ENCODE measurements at places on chromosomes 2 and 18.

GRCh38 chr2:105873281-105873680, 128.6 kb downstream of the NCK2 start:
- DNase-seq, result peak; percentile 23

- DNase-seq, result no peak
Measured at GRCh38 chr2:195037045-195037444, 620.0 kb upstream of the SLC39A10 start.

DNA sequence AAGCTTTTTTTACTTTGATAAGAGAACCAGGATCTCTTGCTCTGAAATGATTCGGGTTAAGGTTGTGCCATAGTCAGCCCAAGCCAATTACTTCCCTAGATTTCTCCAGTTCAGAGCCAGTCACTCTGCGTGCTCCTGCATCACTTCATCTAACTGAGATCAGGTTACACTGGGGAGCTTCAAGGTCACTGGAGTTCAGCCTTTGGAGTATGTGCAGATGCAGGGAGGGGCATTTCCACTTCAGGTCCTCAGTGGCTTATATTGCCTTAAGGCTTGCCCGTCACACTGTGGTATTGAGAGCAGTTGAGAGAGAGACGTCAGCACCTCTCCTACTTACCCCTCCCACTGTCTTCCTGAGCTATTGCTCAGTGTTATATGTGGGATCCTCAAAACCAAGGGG, 317.8 kb downstream of the EPHA4 start:
- no peak for DNase-seq

DNA sequence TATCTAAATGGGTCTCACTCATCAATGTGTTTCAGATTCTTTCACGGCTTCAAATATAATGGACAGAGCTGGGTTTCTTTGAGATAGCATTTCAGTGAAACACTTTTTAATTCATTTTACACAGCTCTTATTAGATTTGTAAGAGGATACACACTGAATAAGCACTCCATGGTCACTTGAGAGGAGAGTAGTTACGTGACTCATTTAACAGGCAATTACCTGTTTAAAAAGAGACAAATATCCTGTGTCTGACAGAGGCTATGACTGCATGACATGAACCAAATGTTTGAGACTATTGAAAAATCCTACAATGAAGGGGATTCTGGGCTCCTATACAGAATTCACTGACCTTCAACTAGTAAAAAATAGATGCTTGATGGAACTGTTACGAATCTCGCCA, 786.9 kb downstream of the EPHA4 start:
- no peak for DNase-seq

DNA sequence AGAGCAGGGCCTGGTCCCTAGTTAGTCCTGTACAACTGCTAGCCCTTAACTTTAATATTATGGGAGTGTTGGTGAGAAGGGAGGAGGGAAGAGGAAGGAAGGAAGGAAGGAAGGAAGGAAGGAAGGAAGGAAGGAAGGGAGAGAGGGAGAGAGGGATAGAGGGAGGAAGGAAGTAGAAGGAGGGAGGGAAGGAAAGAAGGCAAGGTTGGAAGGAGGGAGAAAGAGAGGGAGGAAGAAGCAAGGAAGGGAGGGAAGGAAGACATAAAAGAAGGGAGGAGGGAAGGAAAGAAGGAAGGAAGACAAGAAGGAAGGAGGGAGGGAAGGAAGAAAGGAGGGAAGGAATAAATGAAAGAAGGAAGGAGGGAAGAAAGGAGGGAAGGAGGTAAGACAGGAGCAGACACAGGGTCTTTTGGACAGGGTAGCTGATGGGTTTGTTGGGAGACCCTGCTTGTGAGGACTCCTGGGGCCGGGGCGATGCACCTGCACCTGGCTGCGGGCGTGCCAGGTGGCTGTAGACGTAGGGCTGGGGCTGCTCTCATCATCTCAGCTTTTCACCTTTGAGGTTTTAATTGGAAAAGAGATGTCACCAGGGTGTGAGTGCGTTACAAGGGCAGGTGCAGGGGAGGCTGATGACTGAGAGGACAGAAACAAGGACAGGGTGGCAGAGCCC, 5.9 kb upstream of the POMC start:
- no peak for DNase-seq

- DNase-seq, result no peak
Measured at GRCh38 chr2:119808516-119809147, 48.9 kb downstream of the PTPN4 start.

- no peak for DNase-seq
Measured at GRCh38 chr2:15619076-15619475, 27.4 kb downstream of the DDX1 start.

- peak; percentile 40 for DNase-seq
Measured at GRCh38 chr2:23803965-23804542, 122.9 kb downstream of the ATAD2B start.

DNA sequence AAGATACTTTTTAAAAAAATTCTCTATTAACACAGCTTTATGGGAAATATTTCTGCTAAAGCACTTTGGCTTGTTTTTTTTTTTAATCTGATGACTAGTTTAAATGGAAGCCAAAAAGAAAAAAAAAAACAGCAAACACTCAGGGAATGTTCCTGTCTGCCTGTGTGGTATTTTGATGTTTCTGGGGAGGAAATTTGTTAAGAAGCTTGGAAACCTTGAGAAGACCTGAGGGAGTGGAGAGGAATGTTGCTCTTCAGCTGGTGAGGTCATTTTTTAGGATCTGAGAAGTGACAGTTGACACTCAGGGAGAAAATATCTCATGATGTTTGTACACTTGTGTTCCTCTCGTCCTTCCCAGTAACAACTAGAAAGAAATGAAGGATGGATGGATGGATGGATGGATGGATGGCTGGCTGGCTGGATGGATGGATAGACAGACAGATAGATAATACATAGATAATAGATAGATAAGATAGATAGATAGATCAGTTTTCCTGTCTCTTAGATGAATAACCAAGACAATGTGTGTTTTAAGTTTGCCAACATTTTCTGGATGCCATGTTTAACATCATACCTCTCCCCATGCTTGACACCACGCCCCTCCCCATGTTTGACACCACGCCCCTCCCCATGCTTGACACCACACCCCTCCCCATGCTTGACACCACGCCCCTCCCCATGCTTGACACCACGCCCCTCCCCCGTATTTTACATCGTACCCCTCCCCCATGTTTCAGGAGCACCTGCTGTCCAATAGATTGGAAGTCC, 84.8 kb downstream of the CTIF start:
- DNase-seq, result peak; percentile 44
